ENCODE measurements at places on chromosomes 1 and 21.

DNA sequence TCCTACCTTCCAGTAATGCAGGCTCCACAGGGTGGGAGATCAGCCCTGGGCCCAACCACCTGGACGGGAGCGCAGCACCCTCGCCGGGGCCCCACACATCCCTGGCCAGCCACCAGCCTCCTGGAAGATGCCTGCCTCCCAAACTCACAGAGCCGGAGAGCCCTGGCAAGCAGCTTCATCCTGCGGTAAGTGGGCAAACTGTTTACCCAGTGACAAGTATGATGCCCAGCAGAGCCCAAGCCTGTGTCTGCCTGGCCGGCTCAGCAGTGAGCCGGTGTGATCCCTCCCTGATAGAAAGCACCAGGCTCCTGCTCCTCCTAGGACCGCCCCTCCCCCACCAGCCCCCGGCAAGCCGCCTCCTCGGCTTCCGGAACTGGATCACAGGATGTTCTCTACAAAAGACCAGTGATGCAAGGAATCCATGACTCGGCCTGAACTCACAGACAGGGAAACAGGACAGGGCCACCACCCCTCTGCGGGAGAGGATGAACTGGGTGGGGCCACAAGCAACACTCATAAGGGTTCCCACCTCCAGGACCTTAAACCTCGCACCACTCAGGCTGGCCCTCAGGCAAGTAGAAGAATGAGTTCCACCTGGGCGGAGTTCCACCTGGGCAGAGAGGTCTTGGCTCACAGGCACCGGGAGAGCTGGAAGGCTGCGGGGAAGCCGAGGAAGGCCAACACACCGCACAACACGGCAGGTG is 7.9 kb downstream of the ACOT7 start:
- no peak for DNase-seq

GRCh38 chr1:74531796-74532195 is 19.4 kb upstream of the LRRC53 start:
- DNase-seq = no peak

- DNase-seq = no peak
These were observed 1.7 kb downstream of the PATJ start for GRCh38 chr1:61743716-61744580.

- DNase-seq = no peak
These were observed 464.3 kb downstream of the CAMTA1 start for GRCh38 chr1:7249516-7249915.

GRCh38 chr1:197481101-197481500 is 213.0 kb downstream of the CRB1 start:
- no peak for DNase-seq

- no peak for DNase-seq
These were observed 138.3 kb downstream of the FOXD2 start for GRCh38 chr1:47575855-47576757.

DNA sequence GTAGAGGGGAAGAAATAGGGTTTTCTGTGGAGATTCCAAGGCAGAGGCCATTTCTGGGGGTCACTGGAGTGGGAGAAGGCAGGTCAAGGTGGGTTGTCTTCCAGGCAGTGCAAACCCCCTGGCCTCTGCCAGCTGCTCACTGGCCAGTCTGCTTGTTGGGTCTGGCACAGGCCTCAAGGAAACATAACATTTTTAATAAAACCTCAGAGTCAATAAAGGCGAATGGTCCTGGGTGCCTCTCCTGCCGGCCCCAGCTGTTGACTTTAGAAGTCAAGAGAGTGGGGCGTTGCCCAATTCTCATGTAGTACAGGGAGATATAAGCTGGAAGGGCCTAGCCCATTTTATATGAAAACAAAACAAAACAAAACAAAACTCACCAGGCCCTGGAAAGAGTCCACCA is 36.6 kb downstream of the RUNX3 start:
- DNase-seq = no peak

GRCh38 chr1:40651138-40651857 is 14.2 kb downstream of the RIMS3 start:
- no peak for DNase-seq

- DNase-seq = no peak
These were observed 7.7 kb upstream of the CYP4Z1 start for GRCh38 chr1:47059376-47059775.

- peak; percentile 58 for DNase-seq
These were observed 10.9 kb upstream of the SAMD11 start for GRCh38 chr1:912740-913301.

- DNase-seq = no peak
These were observed 85.7 kb upstream of the ABCD3 start for GRCh38 chr1:94332516-94332915.

GRCh38 chr1:221035662-221036153 is 156.5 kb downstream of the HLX start:
- no peak for DNase-seq

GRCh38 chr1:12434174-12434573 is 183.8 kb downstream of the DHRS3 start:
- no peak for DNase-seq

- DNase-seq = no peak
These were observed 17.3 kb downstream of the GBP1 start for GRCh38 chr1:89047734-89048133.

DNA sequence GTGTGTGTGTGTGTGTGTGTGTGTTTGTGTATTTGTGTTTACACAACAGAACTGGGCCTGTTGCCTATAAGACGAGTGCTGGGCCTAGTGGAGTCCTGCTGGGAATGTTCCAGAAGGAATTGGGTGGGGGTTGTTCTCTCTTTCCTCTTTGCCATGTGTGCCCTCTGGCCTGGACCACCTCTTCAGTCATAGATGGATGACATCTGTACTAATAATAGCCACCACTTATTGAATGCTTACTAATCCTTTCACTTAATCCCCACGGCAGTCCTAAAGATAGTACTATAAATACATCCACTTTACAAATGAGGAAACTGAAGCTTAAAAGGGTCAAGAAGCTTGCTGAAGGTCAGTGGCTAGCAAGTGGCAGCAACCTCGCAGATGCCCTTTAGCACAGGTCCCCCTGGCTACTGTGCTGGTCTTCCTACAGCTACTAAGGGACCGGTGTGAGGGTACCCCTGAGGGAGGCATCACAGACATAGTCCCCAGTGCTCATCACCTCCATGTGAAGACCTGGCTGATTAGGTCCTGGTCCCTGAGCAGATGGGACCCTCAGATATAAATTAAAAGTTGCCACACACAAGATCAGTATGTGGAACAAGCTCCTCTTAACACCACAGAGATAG is 55.2 kb upstream of the KIF1B start:
- DNase-seq = no peak

GRCh38 chr1:90027281-90027680 is 32.4 kb downstream of the ZNF326 start:
- no peak for DNase-seq

DNA sequence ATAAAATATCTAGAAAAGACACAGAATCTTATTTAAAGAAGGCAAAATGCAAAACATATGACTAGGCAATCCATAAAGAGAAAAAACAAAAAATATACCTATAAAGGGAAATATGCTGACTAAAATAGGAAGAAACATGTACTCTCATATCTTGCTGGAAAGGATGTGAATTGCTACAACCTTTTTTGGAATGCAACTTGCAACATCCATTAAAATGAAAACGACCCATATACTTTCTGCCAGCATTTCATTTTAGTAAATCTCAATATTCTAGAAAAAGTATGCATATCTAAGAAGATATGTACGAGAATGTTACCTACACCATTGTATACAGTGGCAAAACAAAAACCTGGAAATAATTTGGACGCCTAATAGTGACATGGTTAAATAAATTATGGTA is 56.6 kb downstream of the EDEM3 start:
- no peak for DNase-seq

DNA sequence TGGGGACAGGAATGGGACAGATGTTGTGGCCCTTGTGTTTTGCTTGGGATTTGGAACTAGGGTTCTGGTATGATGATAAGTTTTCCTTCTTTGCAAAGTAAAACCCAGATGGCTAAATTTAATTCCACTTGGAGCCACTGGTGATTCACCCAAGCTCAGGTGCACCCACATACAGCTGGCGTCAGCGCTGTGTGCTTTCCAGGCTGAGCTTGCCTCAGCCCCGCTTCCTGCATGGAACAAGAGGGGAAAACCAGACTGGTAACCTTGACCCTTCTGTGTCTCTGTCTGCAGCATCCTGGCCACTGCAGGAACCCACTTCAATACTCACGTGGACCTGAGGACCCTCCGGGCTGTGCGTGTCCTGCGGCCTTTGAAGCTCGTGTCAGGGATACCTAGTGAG is 94.2 kb downstream of the CACNA1E start:
- no peak for DNase-seq
